PC-9 (cell line): ENCODE measurements at places on chromosomes 2 and 18. TPM values are rescaled to one million over a fixed set of nuclear protein-coding genes. Genes with fewer than 3 reads are reported as not detected.
A peak's percentile ranks its signal among the peaks of the same experiment; 100 is the strongest.

- H3K27me3 ChIP-seq, result no peaks in the 10 kb centered on the region
- no peaks in the 10 kb centered on the region for H3K36me3 ChIP-seq
- peak overlapping the region; percentile 45; the same call in 1 of the 2 replicates for H3K4me3 ChIP-seq
- H3K27ac ChIP-seq, result no peak overlapping the region
- H3K4me1 ChIP-seq, result peaks cover 5% of the 10 kb centered on the region
- DNase-seq, result peak; percentile 86
Measured at GRCh38 chr18:50268022-50268747, 1.9 kb upstream of the CFAP53 start.

GRCh38 chr2:107380912-107381311, 445.8 kb upstream of the RGPD4 start:
- DNase-seq, result no peak
- H3K27me3 ChIP-seq, result no peaks in the 10 kb centered on the region
- no peak overlapping the region for H3K4me3 ChIP-seq

GRCh38 chr2:69789175-69789721, 40.2 kb upstream of the GMCL1 start:
- H3K36me3 ChIP-seq, result no peaks in the 10 kb centered on the region; the same call in 1 of the 2 replicates
- no peak overlapping the region for H3K4me3 ChIP-seq
- no peaks in the 10 kb centered on the region for H3K27me3 ChIP-seq
- no peaks in the 10 kb centered on the region for H3K4me1 ChIP-seq
- DNase-seq, result no peak

DNA sequence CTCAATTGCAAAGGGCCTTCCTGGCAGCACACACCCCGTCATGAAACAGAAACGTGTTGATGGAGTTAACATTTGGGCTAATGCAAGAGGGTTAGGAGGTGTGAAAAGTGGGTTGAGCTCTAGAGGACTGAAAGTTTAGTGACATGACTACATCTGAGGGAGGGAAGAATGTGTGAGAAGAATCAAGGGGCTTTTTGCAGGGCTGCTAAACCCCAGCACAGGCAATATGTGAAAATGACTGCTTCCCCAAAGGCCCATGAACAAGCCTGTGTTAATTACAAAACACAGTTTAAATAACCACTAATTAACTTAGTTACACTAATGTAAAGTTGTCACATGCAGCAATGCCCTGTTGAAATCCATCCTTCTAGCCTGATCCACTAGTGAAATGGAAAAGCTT, 63.4 kb upstream of the PEX13 start:
- H3K27me3 ChIP-seq, result no peaks in the 10 kb centered on the region
- DNase-seq, result no peak
- no peaks in the 10 kb centered on the region; the same call in 1 of the 2 replicates for H3K36me3 ChIP-seq
- peaks cover 27% of the 10 kb centered on the region for H3K4me1 ChIP-seq

DNA sequence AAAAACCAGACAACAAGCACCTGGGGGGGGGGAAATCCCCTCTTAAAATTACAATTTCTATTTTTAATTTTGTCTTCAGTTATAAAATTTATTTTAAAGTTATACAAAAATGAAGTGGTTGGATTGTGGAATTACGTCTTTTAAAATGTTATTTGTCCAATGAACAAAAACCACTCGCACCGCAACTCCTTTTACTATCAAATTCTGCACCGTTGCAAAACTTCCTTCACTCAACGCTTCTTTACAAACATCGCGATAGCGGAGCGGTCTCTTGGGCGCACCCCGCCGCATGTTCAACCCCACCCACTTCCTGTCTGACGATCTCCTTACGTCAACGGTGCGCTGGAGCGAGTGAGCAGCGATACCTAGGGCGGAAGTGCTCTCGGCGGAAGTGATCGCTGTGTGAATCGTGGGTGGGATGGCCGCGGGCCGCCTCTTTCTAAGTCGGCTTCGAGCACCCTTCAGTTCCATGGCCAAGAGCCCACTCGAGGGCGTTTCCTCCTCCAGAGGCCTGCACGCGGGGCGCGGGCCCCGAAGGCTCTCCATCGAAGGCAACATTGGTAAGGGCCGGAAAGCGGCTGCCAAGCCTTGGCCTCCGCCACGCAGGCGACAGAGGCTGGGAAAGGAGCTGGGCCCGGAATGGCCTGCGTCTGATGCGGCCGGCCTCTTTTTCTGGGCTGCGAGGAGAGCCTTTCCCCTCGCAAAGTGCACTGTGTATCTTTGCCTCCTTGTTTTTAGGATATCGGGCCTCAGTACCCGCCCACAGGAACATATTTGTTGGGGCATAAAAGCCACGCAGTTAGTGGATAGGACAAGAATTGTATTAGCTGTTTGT, at the start of gene DGUOK:
Gene DGUOK (plus strand): TSS at position 388 of the 835 bp plus-strand sequence. CDS start 31 bp downstream, at position 419.
- peaks cover 8% of the 10 kb centered on the region for H3K36me3 ChIP-seq
- peaks cover 37% of the 10 kb centered on the region for H3K4me1 ChIP-seq
- peak within 1 kb of the TSS; percentile 76 for H3K27ac ChIP-seq
- DNase-seq, result peak; percentile 98
- peak within 1 kb of the TSS; percentile 80 for H3K4me3 ChIP-seq

GRCh38 chr2:201415149-201415548, 36.1 kb downstream of the TRAK2 start:
- no peaks in the 10 kb centered on the region for H3K36me3 ChIP-seq
- H3K4me3 ChIP-seq, result no peak overlapping the region
- no peaks in the 10 kb centered on the region for H3K4me1 ChIP-seq
- no peaks in the 10 kb centered on the region for H3K27me3 ChIP-seq
- DNase-seq, result no peak

GRCh38 chr2:149049142-149049541, 10.6 kb downstream of the LYPD6B start:
- DNase-seq, result no peak
- H3K4me3 ChIP-seq, result no peak overlapping the region
- H3K27ac ChIP-seq, result no peak overlapping the region
- no peaks in the 10 kb centered on the region; the same call in 1 of the 2 replicates for H3K4me1 ChIP-seq
- H3K36me3 ChIP-seq, result 0 out of 2 replicates have a peak, but pooled peaks cover 4% of the 10 kb centered on the region

DNA sequence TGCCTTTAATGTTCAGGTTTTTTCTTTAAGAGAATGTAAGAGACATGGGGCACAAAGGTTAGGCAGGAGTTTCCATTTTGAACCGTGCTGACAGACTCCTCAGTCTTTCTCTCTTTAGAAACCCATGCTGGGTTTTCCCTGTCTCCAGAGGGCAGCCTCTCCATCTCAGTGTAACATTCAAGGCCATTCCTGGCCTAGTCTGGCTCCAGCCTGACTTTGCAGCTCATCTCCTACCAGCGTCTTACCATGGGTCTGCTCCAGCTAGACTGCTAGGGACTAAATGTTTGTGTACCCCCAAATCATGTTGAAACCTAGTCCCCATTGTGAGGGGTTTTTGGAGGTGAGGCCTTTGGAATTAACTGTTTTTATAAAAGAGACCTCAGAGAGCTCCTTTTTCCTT, 9.8 kb upstream of the CLIP4 start:
- H3K4me3 ChIP-seq, result no peak overlapping the region
- peaks cover 42% of the 10 kb centered on the region for H3K4me1 ChIP-seq
- peak overlapping the region; percentile 97; the same call in 1 of the 2 replicates for H3K27ac ChIP-seq
- H3K36me3 ChIP-seq, result no peaks in the 10 kb centered on the region
- DNase-seq, result no peak
- no peaks in the 10 kb centered on the region for H3K27me3 ChIP-seq

DNA sequence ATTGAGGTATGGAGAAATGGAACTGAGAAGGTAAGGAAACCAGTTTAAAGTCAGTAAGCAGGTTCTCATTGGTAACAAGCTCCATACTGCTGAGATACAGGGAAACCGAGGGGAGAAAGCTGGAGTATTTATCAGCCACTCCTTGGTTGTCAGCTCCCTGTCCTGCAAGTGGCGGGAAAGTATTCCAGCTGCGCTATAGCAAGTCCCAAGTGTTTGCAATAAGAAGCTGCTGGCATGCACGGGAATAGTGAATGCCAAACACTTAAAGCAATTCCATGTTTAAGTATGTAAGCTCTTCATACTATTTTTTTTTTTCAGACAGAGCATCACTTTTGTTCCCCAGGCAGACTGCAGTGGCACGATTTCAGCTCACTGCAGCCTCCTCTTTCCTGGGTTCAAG, 1601.1 kb downstream of the SUCLG1 start:
- H3K4me3 ChIP-seq, result no peak overlapping the region
- no peak for DNase-seq
- H3K27ac ChIP-seq, result no peak overlapping the region
- H3K36me3 ChIP-seq, result no peaks in the 10 kb centered on the region
- no peaks in the 10 kb centered on the region for H3K27me3 ChIP-seq

SCTR gene
- not detected in 2 replicates for total RNA-seq

ITGB6 gene
- total RNA-seq, result 24.3 and 30.6 TPM in 2 replicates

CYP27C1 gene
- 0.94 and 1.6 TPM in 2 replicates for total RNA-seq

FARP2 gene
- 81.5 and 89.1 TPM in 2 replicates for total RNA-seq

TGFA gene
- total RNA-seq, result 27.7 and 36.4 TPM in 2 replicates

RAB10 gene
- total RNA-seq, result 150 and 171 TPM in 2 replicates

LGALSL gene
- total RNA-seq, result 9.7 and 13.0 TPM in 2 replicates

LRRC30 gene
- not detected in 2 replicates for total RNA-seq

IL1RL2 gene
- 1.2 and 1.9 TPM in 2 replicates for total RNA-seq

ST6GAL2 gene
- not detected in 2 replicates for total RNA-seq

REG1B gene
- total RNA-seq, result not detected in 2 replicates

EFR3B gene
- 0.20 TPM in 1 of 2 replicates, not detected in the other for total RNA-seq

DLX2 gene
- 0.65 and 0.76 TPM in 2 replicates for total RNA-seq

SLC4A5 gene
- 1.2 TPM in 1 of 2 replicates, not detected in the other for total RNA-seq

ZSWIM2 gene
- not detected in 2 replicates for total RNA-seq

C2orf78 gene
- total RNA-seq, result not detected in 2 replicates

GALR1 gene
- total RNA-seq, result not detected in 2 replicates
